ENCODE measurements at places on chromosomes 5 and 9.
A peak's percentile ranks its signal among the peaks of the same experiment; 100 is the strongest.

GRCh38 chr9:134152022-134152448 is 12.3 kb downstream of the RNU6ATAC start:
- DNase-seq, result no peak

- DNase-seq, result no peak
Measured at GRCh38 chr9:87876708-87877107, 6.0 kb upstream of the SPATA31E1 start.

- peak; percentile 5 for DNase-seq
Measured at GRCh38 chr5:80711938-80712337, 57.2 kb upstream of the DHFR start.

DNA sequence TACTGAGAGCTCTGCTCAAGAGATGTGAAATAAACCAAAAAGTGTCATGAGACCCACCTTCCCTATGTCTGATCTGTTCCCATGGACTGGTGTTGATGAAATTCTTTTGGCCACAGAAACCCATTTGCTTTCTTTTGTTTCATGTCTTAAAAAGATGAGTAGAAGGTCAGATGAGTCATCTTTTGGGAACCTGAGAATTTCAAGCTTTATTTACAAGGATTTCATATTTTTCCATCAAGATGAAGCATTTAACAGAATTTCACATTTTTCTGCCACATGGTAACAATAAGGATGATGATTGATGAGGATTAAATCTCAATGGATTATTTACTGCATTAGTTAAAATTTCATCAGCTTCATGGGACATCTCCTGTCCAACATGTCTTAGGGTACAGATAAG is 337.8 kb downstream of the DEPDC1B start:
- DNase-seq, result no peak

GRCh38 chr9:128629136-128629535 is 27.5 kb downstream of the DYNC2I2 start:
- no peak for DNase-seq

- no peak for DNase-seq
Measured at GRCh38 chr5:4124221-4124970, 528.8 kb downstream of the IRX1 start.

GRCh38 chr9:74887041-74887980 is at the start of gene TRPM6:
TSS of gene TRPM6 (minus strand) at chr9:74887921. CDS start at chr9:74887856, 65 bp downstream.
- peak; percentile 3 for DNase-seq

GRCh38 chr9:91379426-91379825 is 17.7 kb upstream of the AUH start:
- no peak for DNase-seq

- no peak for DNase-seq
Measured at GRCh38 chr9:100819980-100820379, 208.5 kb upstream of the PLPPR1 start.

DNA sequence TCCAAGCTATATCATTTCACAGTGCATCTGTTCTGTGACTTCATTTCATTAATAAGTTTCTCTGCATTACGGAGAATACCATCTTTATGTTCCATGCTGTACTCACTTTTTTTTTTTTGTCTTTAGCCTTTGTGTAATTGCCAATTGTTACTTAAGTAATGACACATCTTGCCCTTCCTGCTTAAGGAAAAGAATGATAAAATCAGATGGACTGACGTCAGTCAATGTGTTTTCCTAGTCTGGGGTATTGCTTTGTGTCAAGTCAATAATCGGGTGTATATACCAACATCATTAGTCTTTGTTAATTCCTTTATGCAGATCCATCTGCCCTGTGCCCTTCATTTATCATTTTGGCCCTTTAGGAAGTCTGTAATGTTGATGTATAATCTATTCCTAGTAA is 133.5 kb downstream of the CD180 start:
- no peak for DNase-seq

- no peak for DNase-seq
Measured at GRCh38 chr5:30041831-30042385, 1151.6 kb upstream of the CDH6 start.

DNA sequence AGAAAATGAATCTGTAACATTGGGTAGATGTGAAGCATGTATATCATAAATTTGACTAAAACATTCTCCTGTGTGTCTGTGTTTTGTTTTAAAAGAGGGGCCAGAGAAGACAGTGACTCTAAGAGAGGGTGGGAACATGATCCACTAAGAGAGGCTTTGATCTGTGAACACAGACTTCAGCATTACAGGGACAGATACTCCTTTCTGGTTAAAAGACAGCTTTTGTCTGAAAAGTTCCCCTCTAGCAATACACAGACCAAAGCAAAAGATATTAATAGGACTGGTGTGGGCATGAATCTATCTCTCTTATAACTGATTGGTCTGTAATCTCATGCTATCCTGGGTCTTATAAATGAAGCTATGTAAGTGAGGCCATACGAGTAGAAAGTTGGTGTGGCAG is 150.9 kb downstream of the NUDT12 start:
- no peak for DNase-seq

- DNase-seq, result no peak
Measured at GRCh38 chr5:138831703-138832102, 43.4 kb downstream of the LRRTM2 start.

GRCh38 chr5:138369706-138370105 is 17.2 kb downstream of the KDM3B start:
- DNase-seq, result peak; percentile 45

- no peak for DNase-seq
Measured at GRCh38 chr5:2147504-2148311, 265.0 kb upstream of the IRX4 start.

All from hematopoietic multipotent progenitor cell (in vitro differentiated cells).